ENCODE measurements at places on chromosomes 7 and 10.

DNA sequence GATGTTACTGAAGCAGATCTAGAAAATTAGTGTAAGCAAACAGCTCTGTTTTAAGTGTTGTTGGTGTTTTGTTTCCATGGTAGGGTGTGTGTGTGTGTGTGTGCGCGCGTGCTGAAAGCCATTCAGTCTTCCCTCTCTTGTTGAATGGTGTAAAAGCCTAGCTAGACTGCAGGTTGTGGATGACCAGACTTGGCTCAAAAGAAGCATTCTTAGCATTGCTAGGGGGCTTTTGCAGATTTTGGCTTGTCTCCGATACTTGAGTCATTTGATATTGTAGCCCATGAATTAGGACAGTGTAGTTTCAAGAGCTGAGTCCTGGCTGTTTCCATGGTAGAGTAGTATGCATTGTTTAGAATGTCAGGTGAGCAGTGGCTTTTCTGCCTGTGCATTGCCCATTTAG lies 99.1 kb downstream of the SND1 start:
- no peak for DNase-seq

DNA sequence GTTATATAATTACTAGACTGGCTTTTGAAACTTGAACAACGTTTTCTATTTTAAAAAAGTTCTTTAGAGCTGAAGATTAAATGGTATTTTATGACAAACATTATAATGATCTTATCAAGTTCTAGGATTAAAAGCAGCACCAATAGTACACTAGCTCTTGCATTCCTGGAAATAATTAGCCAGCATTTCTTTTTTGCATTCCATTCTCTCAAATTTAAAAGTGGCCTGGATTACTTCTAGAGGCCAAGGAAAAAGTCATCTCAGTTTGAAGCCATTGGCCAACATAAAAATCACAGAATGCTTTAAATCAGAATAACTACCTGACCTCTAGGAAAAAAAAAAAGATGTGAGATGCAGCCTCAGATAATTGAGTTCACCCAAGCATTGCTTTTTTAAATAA lies 1326.4 kb upstream of the SORCS1 start:
- DNase-seq = no peak

- no peak for DNase-seq
These were observed 21.7 kb upstream of the ST8SIA6 start for GRCh38 chr10:17476073-17476472.

GRCh38 chr10:7084280-7085005 lies 326.4 kb downstream of the SFMBT2 start:
- no peak for DNase-seq

- no peak for DNase-seq
These were observed 80.3 kb downstream of the LRRC17 start for GRCh38 chr7:102992938-102993717.

- DNase-seq = no peak
These were observed 20.3 kb upstream of the TOMM7 start for GRCh38 chr7:22842973-22843372.

DNA sequence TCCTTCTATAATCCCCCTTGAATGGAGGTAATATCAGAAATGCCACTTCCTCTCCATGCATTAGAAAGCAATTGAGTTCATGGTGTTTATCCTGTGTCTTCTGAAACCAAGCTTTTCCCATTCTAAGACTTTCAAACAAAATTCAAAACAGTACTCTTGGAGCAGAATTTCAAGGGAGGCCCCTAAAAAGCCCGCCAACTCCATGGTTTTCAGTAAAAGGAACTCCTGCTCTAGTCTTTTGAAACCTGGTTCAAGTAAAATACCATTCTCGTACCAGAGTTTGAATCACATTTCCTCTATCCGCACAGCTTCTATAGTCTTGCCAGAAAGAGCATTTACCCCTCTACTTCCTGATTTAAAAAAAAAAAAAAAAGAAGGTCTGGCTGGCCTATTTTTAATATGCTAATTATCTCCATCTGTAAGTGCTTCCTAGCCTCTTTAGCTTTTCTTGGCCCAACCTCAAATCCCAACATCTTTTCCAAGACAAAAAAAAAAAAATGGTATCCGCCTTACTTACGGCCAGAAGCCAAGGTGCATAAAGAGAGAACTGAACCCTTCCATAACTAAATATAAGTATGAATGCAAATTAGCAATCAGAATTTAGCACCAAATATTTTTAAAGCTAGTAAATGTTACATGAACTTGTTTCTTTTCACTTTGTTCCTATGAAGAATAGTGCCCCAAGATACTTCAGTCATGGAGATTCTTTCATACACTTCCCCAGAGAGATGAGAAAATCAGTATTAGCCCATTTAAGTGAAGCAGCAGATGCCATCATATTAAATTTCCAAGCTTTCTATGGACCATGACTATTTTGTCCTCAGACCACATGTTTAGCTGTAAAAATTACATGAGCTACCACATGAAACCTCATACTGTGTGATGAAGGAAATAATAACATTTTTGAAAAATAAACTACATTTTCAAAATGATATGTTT lies 199.9 kb upstream of the FAM3C start:
- no peak for DNase-seq

- no peak for DNase-seq
These were observed 194.1 kb downstream of the INHBA start for GRCh38 chr7:41508755-41509154.

DNA sequence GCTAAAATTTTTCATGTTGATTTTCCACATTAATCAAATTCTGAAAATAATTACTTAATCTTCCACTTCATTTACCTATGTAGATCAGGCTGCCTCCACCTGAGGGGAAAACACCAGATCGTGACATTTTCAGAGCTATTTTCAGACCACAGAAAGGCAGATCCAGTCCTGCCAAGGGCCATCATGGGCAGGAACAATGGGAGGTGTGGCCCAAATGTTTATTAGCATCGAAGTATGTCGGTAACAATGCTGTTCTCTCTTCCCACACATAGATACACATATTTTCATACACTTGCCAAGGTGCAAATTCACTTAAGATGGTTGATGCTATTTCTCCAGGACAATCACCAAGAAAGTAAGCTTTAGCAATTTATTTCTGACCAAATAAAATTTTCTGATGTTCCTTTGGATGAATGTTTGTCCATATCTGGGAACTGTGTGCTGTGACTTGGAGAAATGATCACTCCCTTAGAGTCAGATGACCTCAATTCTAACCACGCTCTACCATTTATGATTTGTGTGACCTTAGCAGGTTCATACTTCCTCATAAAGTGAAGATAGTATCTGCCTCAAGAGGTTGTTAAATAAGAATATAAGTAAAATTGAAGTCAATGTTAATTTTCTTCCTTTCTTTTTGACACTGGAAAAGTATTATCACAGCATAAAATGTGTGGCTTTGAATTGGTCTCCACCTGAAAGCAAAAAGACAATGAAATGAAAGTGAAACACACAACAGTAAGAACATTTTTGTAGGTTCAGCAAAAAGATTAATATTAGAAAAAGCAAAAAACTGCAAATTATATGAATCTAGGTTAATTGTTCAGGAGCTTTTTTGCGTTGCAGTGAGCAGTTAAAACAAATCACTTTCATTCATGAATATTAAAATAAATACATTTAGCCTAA lies 310.4 kb upstream of the PHF14 start:
- DNase-seq = no peak

DNA sequence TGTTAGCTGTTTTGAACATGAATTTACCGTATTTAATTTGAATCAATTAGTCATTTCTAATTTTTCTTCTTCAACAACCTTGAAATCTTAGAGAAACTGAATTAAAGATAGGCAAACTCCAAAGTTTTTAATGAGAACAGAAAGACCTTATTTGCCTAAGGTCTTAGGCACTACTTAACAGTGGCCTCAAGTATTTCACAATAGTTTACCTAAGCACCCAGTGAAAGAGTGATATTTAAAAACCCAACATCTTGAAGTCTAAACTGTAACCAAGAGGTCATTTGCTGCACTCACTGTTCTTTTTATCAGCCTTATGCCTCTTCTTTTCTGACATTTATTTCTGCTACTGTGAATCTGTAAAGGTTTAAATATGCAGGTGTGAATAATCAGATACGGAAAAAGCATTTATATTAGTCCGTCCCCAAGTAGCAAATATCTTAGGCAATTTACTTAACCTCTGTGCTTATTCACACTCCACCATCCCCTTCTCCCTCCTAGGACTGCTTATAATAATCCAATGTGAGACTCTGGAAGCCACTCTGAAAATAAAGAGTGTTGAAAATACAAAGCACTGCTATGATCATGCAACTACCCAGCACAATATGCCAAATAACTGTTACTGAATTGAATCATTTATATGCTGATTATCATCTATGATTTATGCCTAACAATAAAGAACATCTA lies 105.7 kb downstream of the ELAPOR2 start:
- no peak for DNase-seq

GRCh38 chr10:129946859-129947258 lies 17.2 kb downstream of the EBF3 start:
- DNase-seq = no peak

- DNase-seq = no peak
These were observed 18.5 kb downstream of the RAMP3 start for GRCh38 chr7:45176091-45176490.

DNA sequence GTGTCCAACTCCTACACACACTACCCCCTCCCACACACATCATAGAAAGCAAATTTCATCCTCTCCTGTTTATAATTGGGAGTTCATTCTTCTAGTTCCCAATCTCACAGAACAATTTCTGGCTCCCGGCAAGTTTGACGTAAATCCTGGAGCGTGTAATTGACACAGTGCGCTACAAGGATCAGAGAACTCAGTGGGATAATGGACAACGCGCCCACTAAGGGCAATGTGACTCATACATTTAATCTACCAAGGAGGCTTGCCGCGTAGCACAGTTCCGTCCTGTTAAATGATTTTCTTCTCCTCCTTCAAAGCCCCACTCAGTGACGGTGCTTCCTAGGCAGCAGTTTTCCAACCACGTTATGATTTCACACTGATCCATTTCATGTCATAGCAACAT lies 277.6 kb downstream of the SFMBT2 start:
- DNase-seq = no peak

- no peak for DNase-seq
These were observed 588.6 kb upstream of the SEMA3D start for GRCh38 chr7:85775431-85775830.

DNA sequence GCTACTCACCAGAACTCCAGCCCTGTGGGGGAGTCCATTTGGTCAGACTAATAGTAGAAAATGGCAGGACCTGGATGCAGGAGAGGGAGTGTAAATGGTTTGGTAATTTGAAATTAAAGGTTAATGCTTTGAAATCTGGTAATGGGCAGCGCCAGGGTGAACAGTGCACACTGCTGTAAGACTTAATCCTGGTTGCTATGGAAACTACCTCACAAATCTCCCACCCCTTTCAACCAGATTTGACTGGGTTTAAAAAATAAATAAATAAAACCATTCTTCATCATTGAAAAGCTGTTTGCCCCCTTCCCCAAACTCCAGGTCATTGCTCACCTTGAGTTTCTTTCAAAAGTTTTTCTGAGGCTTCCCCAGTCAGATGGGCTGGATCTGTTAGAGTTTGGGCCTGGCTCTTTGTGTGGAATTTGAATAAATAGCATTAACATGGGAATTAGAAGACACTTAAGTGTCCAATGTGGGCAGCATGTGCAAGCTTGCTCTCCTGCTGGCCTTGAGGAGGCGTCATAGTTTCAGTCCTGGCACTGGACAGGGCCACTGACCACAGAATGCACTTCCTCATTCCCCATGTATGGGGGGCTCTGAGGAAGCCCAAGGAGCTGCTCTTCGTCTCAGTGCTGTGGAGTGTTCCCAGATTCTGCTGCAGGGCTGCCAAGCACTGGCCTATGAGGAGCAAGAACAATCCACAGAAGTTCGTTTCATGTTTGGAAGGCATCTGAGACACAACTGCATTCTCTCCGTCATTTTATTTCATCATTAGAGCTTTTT lies 90.7 kb downstream of the LRRC4 start:
- DNase-seq = no peak

- DNase-seq = no peak
These were observed 78.4 kb upstream of the AFAP1L2 start for GRCh38 chr10:114482480-114483304.

DNA sequence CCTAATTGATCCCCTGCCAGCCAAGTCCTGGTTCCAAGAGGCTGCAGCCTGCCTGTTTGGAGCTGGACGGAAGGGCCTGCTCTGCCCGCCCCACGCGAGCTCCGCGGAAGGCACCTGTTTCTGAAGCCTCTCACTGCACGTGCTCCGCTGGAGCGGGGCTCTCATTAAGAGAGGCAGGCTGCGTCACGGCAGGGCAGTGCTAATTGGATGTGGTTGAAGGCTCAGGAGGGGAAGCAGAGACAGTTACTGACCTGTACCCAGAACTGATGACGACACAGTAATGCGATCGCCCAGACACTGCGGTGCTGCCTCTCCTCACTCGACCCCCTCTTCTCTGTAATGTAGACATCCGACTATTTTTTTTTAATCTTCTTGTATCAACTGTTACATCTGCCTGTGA lies 411.1 kb upstream of the MGMT start:
- no peak for DNase-seq

GRCh38 chr7:154571772-154572171 lies 431.2 kb downstream of the PAXIP1 start:
- DNase-seq = no peak

DNA sequence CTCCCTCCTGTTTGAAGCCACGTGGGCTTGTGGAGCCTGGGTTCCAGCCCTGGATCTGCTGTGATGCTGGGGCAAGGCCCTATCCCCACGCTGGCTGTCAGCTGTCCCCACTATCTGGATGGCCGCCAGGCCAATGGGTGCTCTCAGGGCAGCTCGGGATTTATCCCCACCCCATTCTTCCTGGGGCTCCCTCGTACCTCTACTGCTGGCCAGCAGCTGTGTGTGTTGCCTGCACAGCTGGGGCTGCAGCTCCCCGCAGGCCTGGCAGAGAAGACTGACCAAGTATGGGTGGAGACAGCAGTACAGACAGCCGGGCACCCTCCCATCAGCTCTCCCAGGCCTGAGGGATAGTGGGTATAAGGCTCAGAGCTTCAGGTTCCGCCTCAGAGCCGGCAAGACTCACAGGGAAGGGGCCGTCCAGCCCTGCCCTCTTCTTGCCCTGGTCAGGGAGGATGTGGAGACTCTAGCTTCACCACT lies 13.6 kb downstream of the CLIP2 start:
- DNase-seq = no peak

GRCh38 chr7:96720843-96721242 lies 11.2 kb upstream of the SEM1 start:
- no peak for DNase-seq

GRCh38 chr10:121282264-121282663 lies 316.0 kb downstream of the FGFR2 start:
- DNase-seq = no peak

GRCh38 chr7:22713463-22713862 lies 13.5 kb upstream of the IL6 start:
- no peak for DNase-seq

GRCh38 chr10:29430101-29430500 lies 141.2 kb downstream of the LYZL1 start:
- DNase-seq = no peak

Measured in mesendoderm (in vitro differentiated cells).